NCI-H2081 treated with DMSO at 0.1 percent for 48 hours (cell line): ENCODE measurements at places on chromosomes 4 and X.

DNA sequence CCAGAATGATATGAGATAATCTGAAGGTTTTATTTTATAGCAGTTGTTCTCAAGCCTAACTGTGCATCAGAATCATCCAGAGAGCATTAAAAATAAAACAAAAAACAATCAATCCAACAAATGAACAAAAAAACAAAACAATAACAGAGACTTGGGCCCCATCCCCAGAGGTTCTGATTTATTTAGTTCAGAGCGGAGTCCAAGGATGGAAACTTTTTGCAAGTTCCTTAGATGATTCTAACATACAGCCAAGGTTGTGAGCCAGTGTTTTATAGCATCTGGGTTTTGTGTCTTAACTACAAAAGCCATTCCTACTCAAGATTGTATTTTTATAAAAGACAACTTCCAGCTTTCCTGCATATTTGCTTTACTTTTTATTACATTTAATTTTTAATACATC lies 59.4 kb upstream of the GRPR start:
- no peak for DNase-seq

DNA sequence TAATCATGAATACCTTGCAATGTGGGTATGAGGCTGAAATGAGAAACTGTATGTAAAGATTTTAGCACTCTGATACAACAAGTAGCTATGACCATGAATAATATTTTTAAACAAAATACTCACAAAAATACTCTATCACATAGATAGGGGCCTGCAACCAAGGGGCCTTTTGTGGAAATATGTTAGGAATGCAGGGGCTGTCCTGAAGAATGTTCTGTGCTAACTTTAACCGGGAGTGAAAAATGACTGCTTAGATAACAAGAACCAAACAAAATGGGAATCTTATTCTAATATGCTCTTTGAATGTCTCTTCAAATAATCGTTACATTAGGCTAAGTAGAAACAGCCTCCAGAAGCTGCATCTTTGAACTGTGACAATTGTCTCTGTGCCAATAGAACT lies 37.9 kb upstream of the GYPA start:
- DNase-seq = no peak

DNA sequence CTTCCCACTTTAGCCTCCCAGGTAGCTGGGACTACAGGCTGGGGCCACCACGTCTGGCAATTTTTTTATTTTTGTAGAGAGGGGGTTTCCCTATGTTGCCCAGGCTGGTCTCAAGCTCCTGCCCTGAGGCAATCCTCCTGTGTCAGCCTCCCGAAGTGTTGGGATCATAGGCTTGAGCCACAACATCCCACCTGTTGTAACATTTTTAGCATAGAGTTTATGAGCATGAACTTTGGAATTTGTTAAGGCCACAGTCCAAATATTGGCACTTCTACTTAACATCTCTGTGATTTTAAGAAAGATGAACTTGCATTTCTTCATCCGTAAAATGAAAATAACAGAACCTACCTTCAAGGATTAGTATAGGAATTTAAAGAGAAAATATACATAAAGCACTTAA lies 445.6 kb downstream of the IQCM start:
- no peak for DNase-seq

DNA sequence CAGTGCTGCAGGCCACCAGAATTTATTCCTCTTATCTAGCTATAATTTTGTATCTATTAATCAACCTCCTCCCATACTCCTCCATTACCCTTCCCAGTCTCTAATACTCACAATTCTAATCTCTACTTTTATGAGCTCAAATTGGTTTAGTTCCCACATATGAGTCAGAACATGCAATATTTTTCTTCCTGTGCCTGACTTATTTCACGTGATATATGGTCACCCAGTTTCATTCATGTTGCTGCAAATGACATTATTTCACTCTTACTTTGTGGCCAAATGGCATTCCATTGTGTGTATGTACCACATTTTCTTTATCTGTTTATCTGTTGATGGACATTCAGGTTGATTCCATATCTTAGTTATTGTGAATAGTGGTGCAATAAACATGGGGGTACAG lies 483.5 kb downstream of the ACTRT1 start:
- no peak for DNase-seq

GRCh38 chrX:69083361-69083760 lies 81.9 kb downstream of the PJA1 start:
- no peak for DNase-seq

DNA sequence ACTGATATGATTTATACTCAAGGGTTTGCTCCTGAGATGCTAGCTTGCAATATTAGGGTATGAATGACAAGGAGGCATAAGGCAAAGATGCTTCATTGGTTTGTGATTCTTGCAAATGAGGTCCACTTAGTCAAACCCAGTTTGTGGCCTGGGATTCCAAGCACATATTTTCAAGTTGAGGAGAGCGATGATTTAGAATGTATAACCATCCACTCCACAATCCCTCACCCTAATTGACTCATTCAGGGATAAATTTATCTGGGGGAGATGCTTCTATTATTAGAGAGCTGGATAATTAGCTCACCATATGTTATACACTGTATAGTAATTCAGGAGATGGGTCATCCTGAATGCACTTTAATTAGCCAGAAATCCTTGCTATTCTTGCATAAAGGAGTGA lies 118.3 kb upstream of the PUDP start:
- no peak for DNase-seq

DNA sequence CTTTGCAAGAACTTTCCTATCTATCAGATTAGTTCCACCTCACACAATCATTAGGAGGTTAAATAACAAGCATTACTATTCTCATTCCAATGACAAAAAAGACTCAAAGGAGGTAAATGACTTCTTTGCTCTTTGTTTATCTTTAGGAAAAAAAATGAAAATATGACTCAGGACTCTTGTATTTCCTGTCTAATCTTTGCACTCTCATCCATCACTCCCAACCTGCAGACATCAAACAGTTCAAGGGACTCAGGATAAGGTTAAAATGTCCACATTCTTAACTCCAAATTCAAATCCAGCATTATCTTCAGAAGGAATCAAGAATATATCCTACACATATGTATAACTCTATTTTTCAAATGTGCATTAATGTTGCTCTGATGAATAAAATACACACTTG lies 139.6 kb downstream of the UNC5C start:
- no peak for DNase-seq

- DNase-seq = no peak
Observed at GRCh38 chrX:44891642-44892041, 18.7 kb downstream of the KDM6A start.

GRCh38 chr4:72352711-72353110 lies 216.3 kb downstream of the ADAMTS3 start:
- no peak for DNase-seq

GRCh38 chrX:19541196-19541595 lies 25.9 kb upstream of the MAP3K15 start:
- DNase-seq = no peak

DNA sequence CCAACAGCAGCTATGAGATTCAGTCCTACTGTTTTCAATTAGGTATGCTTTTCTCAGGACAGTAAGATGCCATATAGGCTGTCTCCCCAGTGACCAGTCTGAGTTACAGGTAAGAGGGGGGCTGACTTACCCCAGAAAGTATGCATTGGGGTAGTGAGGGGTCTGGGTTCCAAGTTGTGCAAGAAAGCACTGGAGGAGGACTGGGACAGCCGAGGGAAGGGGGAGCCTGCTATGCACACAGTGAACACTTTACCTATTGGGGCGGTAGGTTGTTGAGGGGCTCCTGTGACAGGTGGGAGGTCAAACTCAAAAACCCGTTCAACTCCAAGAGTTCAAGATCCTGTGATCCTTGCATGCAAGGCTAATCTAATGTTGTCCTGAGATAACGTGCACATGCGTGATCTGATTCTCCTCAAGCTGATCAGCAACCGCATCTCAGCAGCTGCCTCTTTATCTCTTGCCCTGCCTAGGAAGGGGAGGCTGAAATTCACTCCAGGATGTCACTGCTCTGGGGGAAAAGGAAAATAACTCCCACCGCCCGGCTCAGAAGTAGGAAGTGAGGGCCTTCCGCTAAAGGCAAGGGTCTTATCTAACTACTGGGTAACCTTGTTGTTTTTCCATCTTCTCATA lies 108.8 kb upstream of the KIT start:
- DNase-seq = no peak

DNA sequence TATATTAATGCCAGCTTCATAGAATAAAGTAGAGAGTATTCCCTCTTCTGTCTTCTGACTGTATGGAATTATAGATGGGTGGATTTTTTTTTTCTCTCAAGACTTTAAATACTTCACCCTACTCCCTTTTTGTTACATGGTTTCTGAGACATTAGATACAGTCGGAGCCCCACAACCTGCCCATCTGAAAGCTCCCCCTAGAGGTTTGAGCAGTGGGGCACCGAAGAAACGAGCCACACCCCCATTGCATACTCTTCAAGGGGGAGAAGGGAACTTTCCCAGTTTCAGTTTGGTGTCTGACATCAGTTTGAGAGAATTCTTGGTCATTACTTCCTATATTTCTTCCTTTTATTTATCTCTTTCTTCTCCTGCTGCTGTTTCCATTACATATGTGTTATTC lies 437.6 kb upstream of the AGA start:
- no peak for DNase-seq

DNA sequence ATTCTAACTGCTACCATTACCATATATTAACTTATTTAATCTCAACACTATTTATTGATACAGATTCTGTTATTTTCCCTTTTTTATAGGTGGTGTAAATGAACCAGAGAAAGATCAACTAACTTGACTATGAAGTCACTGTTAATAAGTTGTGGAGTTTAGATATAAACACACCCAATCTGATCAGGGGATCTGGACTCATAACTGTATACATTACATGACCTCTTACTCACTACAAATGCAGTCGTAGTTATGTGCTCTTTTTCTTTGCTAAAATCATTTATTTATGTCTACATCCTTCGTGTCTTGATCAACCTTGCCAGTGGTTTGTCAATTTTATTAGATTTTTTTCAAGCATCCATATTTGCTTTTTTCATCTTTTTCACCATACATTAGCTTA lies 614.8 kb upstream of the FAM241A start:
- no peak for DNase-seq

DNA sequence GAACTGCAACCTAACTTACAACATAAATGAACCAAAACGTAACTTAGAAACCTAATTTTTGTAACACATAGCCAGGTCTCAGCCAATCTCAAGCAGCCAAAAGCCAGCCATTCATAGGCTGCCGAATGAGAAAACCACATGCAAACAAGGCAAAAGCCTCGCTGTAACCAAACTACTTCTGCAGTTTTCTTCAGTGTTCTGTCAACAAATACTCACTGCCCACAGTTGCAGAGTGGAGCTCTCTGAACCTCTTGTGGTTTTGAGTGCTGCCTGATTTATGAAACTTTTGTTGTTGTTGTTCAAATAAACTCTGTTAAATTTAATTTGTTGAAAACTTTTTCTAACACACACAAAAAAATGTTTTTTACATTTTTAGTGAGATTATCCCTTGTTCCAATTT lies 251.2 kb downstream of the PAPSS1 start:
- no peak for DNase-seq

DNA sequence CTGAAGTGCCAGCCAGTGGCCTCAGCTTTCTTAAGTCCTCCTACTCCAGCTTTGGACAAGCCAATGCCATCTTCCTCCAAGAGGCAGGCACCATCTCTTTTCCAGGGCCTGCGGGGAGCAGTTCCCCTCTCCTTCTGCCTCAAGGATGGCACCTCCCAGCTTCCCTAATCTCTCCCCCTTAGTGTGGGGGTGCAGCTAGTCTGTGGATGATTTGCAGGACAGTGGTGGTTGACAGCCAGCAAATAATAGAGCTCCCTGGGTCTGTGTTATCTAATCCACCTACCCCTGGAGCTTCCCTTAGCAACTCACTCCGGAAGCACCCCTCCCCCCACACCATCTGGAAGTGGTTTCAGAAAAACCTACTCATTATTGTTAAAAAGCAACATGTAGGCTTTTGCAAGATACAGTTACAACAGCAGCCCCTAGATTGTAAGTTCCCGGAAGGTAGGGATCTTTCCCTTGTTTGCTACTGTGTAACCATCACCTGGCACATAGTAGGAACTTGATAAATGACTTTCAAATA lies 247.1 kb downstream of the BCOR start:
- no peak for DNase-seq

DNA sequence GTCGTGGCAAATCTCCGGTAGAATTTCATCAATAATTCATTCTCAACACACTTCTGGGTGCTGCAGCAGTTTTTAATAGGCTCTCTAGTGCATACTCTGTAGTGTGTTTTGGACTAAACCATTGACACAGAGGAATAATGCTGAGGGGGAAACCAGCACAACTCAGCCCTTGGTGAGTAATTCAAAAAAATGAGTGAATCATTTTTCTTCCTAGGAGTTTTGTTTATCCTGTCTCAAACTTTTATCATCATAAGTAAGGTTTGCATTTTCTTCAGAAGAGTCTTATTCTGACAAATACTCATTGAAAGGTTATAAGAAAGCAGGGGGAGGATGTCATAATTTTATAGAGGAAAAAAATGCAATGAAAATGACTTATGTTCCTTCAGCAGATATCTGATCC lies 2542.7 kb downstream of the PCDH7 start:
- no peak for DNase-seq

- no peak for DNase-seq
Observed at GRCh38 chrX:38682095-38682494, 119.2 kb upstream of the MID1IP1 start.
